ENCODE measurements at places on chromosomes 7 and 10.

DNA sequence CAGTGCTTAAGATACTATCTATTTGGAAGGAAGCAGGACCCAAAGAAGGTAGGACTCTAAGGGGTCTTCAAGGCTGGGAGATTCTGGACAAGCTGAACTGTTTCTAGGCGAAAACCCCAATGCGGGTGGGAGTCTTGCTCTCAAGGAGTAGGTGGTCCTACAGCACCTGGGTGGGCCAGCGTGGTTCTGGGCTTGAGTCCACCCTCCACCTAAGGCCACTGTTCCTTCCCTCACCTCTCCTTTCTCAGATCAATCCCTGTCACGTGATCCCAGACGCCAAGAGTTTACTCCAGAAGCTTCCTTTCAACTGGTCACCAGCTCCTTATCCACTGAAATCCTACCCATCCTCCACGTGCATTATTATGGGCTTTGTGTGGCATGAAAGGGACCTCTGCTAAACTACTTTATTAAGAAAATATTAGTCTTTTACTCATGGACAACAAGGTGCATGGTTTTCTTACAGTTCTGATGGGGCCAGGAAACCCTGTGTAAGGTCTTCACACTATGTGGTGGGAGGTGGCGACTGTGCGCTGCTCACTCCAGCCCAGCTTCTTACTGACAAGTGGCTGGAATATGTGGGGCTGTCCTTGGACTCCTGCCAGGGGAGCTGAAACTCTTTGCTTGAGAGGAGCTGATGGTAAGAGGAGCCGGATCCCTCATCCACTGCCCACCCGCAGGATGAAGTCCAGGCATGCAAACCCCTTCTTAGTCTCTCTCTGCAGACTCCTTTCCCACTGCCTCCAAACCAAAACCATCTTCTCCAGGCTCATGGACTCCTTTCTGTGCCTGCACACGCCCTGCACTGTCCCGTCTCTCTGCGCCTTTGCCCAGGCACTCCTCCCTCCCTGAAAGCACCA lies 1.6 kb downstream of the ZNF746 start:
- no peak for DNase-seq

DNA sequence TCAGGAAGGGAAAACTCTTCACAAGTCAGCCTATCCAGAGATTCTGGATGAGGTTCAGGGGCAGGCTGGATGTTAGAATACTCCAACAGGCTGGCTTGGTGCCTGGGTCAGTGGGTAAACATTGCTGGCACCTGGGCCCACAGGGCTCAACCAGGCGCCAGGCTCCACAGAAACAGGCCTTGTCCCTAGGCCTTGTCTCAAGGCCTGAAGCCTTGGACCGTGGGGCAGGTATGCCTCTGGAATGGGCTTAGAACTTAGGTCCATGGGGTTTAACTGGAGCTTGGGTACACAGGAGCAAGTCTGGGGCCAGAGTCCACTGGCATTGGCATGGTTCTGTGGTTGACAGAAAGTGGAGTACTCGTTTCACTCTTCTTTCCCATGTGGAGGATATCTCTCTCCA lies 263.0 kb upstream of the ETV1 start:
- no peak for DNase-seq

DNA sequence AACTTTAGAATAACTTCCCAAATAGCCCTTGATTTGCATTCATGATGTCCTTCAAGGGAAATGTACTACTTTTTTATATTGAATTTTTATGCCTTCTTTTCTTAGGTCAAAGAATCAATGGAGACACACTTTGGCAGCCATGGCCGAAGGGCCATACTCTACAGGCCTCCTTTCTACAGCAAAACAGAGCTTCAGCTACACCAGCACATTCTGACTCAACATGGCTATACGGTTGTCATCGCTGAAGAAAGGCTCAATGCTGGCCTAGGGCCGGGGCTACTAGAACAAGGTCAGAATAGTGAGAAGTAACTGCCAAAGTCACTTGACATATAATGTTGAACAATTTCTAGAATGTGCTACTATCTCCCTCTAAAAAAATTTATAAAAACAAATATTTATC lies 27.0 kb downstream of the CPED1 start:
- DNase-seq: no peak

GRCh38 chr10:16606421-16606820 lies 84.7 kb upstream of the C1QL3 start:
- DNase-seq: no peak

- no peak for DNase-seq
Observed at GRCh38 chr10:6487920-6488319, 92.2 kb downstream of the PRKCQ start.

- peak; percentile 23 for DNase-seq
Observed at GRCh38 chr10:43202224-43202656, 64.0 kb downstream of the CSGALNACT2 start.

GRCh38 chr7:142455392-142455791 lies 197.5 kb upstream of the PRSS58 start:
- DNase-seq: no peak

GRCh38 chr7:80764132-80764531 lies 125.7 kb downstream of the CD36 start:
- no peak for DNase-seq

GRCh38 chr7:16759840-16760239 lies 6.3 kb downstream of the TSPAN13 start:
- no peak for DNase-seq

GRCh38 chr10:22714479-22715289 lies at the start of gene PIP4K2A:
PIP4K2A (minus strand) TSS chr10:22714578; CDS start chr10:22714326, 252 bp downstream.
- DNase-seq: peak; percentile 71

DNA sequence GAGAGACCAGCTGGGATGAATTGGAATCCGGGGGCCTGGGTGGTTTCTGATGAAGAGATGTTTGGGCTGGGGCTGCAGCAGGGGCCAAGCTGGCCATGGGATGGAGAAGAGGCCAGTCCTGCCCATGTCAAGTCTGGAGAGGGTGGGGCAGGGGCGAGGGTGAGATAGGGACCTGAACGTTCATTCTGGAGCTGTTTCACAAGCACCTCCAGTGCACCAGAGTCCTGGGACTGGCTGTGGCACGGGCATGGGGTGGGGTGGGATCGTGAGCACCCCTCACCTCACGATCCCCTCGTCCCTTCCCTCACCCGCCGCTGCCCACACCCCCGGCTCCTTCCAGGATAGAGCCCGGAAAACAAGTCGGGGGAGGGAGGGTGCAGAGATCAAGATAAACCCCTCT lies 25.8 kb upstream of the PSMG3 start:
- DNase-seq: no peak

DNA sequence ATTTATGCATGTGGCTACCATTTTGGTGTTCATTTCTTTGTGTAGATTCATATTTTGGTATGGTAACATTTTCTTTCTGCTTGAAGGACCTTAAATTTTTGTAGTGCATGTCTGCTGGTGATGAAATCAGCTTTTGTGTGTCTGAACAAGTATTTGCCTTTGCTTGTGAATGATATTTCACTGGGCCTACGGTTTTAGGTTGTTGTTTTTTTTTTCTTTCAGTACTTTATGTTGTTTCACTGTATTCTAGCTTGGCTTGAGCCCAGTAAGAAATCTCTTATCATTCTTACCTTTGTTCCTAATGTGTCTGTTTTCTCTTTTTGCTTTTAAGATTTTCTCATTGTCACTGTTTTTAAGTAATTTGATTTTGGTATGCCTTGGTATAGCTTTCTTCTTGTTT lies 31.9 kb downstream of the SAMD8 start:
- DNase-seq: no peak

GRCh38 chr10:129328546-129328945 lies 138.5 kb upstream of the MGMT start:
- DNase-seq: no peak

DNA sequence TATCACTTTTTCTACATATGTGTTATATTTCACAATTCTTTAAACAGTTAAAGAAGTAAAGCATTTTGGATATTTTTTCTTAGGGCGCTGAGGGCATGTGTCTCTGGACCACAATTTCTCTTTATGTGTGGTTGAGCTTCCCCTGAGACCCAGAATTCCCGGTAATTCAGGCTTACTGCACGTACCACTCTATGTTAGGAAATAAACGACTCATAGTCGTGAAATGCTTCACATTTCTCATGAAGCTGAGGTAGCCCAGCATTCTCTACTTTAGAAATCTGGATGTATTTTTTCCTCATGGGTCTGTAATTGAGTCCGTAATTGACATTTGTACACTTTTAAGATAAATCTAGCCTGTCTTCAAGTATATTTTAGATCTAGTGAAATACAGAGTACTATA lies 170.6 kb downstream of the FZD1 start:
- DNase-seq: no peak

DNA sequence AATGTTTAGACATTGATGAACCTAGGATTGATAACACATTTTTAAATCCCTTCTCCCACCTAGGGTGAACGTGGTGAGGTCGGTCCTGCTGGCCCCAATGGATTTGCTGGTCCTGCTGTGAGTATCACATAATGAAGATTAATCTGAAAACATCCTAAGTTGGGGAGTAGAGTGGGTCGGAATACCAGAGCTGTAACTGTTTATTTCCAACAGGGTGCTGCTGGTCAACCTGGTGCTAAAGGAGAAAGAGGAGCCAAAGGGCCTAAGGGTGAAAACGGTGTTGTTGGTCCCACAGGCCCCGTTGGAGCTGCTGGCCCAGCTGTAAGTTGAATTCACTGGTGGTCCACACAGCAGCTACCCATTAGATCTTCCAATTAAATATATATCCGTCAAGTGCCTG lies 25.6 kb downstream of the COL1A2 start:
- no peak for DNase-seq

- no peak for DNase-seq
Observed at GRCh38 chr7:142440906-142441411, 183.1 kb upstream of the PRSS58 start.

- no peak for DNase-seq
Observed at GRCh38 chr10:75197906-75198305, 12.7 kb upstream of the VDAC2 start.

DNA sequence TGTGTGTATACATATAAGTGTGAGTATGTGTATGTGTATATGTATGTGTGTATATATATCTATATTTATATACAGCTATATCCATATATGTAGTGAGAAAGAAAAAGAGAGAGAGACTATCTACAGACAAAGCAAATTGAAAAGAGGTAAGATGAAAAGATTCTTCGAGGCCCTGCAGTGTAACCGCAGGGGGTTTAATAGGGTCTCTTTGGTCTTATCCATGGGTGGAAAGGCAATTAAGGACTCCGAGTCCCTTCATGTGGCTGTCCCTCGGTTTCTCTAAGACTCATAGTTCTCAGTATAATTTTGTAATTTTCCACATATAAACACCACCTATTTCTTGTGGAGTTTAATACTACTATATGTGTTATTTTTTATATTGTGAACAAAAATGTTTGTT lies 50.6 kb upstream of the JAZF1 start:
- DNase-seq: no peak

All from T-helper 9 cell (primary cell).